HCT116 (cell line): ENCODE measurements at places on chromosomes 7 and 10. TPM values are rescaled to one million over a fixed set of nuclear protein-coding genes. Genes with fewer than 3 reads are reported as not detected.
A peak's percentile ranks its signal among the peaks of the same experiment; 100 is the strongest.

The SFXN3 gene
- total RNA-seq = 52.5 TPM

DNA sequence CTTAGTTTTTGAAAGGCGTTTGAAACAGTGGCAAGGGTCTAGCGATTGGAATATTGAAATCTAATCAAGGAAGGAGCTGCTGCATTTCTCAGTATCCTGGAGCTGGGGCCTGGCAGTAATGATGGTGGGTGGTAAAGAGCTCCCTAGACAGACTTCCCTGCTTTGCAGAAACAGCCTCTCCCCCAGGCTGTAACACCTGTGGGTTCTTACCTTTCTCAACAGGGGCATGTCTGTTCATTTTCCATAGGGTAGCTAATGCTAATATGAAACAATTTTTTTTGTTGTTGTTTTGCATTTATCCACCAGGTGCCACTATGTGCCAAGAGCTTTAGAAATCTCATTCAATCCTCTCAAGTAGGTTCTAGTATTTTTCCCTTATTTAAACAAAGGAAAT lies 345.5 kb downstream of the REEP3 start:
- peak; percentile 51 for DNase-seq

DNA sequence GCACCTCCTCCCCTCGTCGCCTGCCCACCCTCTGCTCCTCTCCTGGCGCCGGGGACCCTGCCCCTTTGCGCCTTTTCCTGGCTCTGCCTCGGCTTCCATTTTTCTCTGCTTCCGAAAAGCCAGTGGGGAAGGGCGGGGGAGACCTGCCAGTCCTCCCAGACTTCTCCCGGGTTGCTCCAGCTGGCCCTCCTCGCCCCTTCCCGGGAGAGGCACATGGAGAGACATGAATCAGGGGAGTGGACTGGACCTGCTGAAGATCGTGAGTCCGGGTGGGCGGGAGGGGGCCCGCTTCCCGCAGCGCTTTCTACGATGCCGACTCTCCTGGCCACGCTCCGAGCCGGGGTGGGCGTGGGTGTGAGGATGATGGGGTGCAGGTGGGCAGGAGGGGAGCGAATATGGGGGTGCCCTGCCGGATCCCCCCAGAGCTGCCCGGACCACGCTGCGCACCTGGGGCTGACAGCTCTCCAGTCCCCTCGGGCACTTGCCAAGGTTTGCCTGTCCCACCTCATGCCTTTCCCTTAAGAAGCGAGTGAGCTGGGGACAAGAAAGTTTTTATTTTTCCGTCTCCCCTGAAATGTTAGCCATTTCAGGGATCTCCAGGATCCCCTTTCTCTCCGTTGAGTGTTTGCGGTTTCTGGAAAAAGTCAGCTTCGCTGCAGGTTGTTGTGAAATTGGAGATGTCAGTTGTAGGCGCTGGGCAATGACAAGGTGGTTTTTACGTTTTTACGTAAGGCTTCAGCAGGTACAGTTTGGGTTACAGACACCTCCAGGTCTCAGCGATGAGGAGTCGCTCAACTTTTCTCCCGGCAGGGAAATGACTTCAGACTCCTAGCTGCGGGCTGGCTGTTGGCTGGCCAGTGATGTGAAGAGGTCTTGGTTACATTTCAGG lies 977 bp downstream of the CACNB2 start:
- DNase-seq = no peak

GRCh38 chr7:8125680-8126444 lies 136.1 kb downstream of the ICA1 start:
- DNase-seq = no peak

The SMO gene
- 12.8 TPM for total RNA-seq

GRCh38 chr10:83222300-83222699 lies 917.0 kb upstream of the GHITM start:
- DNase-seq = no peak

The CASTOR2 gene
- 9.4 TPM for total RNA-seq

DNA sequence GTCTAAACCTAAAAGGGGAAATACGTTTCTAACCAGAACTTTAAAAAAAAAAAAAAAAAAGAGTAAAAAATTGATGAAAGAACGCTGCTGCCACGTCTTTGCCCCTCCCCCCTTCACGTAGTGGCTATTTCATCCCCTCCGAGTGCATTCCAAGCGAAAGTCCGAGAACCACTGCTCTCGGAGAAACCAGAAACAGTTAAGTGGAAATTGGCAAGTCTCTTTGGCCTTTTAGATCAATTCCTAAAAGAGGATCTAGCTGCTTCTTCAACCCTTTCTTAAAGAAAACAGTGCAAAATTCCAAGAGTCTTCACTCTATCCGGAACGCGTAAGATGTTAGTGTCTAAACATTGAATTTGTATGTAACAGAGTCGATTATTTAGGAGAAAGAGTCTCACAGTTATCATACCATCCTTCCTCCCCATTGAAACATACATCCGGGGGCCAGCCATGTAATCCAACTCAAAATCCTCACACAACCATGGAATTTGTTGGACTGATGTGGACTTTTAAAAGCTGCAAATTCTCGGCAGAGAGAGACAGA lies 1.1 kb downstream of the P4HA1 start:
- no peak for DNase-seq

DNA sequence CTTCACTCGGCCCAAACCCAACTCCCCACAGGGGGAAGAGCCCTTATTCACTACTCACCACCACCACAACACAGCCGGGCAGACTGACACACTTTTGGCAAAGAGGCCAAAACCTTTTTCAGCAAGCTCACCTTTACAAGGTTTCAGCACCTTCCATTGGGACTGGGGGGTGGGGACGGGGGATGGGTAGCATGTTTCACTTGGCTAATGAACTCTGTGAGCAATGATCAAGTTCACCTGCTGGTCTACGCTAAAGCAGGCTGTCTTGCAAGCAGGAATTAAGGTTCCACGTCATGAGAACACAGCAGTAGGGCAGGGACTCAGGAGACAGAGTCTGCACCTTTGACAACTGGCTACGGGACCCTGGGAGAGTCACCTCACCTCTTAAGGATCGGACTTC lies 7.0 kb downstream of the FAM53B start:
- no peak for DNase-seq

DNA sequence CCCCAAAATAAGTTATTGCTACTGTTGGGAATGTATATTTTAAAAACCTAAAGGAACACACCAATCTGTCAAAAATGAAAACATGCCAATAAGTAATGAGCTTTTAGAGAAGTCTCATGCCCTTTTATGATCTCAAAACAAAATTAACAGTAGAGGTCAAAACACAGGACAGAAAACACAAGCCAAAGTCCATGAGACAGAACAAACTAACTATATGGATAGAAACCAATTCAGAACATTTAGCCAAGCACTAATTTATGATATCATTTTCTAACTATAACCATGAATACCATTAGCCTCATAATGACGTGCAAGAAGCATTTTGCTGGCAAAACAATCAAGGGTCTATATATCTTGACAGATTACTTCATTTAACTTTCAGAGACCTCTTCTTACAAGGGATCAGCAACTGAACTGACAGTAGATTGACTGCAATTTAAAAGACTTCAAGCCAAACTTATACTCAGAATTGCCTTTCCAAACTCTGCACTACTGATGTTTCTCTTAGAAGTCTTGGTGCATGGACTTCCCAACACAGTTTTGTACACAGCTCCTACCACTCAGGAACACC lies 200.9 kb downstream of the DOCK4 start:
- no peak for DNase-seq

DNA sequence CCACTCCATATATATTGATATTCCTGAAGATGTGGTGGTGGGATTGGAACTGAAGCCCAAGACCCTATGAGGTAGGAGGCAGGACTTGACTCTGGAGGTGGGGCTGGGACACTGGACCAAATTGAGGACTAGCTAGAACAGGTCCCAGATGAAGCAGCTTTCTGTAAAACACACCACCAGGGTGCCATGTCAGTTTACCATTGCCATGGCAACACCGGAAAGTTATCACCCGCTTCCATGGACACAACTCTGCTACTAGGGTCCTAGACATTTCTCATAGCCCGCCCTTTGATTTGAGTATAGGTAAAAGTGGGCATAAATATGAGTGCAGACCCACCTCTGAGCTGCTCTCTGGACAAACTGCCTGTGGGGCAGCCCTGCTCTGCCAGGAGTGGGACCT lies 490.5 kb upstream of the PFKP start:
- DNase-seq = no peak

The EFCAB10 gene
- 1.7 TPM for total RNA-seq

DNA sequence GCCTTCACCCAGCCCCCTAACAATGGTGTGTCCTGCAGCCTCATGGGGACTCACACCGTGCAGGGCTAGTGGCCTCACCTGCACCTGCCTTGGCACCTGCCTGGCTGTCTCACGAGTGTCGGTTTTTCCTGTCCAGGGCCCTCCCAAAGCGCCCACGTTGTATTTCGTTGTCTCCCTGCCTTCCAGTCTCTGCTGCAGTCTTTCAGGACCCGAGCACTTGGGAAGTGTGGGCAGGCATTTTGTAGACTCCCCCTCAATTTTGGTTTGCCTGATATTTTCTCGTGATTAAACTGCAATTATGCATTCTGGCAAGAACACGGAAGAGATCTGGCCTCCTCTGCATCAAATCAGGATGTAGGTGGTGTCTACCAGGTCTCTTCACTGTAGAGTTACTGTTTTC lies 17.9 kb downstream of the BNIP3 start:
- no peak for DNase-seq
